Stimulated activated naive CD8-positive, alpha-beta T cell treated with anti-CD3 and anti-CD28 coated beads, Interleukin-15, Interleukin-2, amounts not matched to agents 100 U/mL and 50 U/mL, for 24 hours (primary cell): ENCODE measurements at places on chromosomes 16 and 17.

DNA sequence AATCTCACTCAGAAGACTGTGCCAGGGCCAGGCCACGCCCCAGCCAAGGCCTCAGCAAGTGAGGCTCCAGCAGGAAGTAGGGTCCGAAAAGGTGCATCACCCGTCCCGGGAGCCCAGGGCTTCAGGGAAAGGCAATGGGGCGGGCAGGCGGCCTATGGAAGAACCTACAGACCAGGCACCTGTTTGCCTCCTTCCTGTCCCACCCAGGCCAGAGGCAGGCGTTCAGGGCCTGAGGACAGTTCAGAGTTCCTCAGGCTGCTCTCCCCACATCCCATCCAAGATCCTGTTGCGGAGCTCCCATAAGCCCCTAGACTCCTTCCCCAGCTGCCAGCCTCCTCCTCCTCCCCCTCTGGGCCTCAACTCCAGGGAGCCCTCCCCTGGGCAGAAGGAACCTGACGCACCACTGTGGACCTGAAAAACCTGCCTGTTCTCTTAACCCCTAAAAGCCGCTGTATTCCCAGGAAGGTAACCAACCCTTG, 2.3 kb downstream of the CLUH start:
- DNase-seq = no peak

DNA sequence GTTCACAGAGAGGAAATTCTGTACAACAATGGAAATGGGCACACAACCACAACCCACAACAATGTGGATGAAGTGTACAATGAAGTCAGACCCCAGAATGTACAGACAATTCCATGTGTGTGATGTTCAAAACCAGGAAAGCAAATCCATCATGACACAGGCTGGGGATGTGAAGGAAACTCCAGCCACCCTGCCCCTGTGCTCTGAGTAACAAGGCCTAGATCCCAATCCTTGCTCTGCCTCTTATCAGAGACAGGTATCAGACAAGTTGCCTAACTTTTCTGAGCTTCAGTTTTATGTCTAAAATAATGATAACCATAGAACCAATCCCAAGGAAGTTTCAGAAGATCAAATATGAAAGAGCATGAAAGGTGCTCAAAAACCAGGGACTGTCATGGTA, 1.8 kb upstream of the C16orf95 start:
- DNase-seq = no peak

- no peak for DNase-seq
Observed at GRCh38 chr17:38711792-38712571, 6.9 kb downstream of the MLLT6 start.

DNA sequence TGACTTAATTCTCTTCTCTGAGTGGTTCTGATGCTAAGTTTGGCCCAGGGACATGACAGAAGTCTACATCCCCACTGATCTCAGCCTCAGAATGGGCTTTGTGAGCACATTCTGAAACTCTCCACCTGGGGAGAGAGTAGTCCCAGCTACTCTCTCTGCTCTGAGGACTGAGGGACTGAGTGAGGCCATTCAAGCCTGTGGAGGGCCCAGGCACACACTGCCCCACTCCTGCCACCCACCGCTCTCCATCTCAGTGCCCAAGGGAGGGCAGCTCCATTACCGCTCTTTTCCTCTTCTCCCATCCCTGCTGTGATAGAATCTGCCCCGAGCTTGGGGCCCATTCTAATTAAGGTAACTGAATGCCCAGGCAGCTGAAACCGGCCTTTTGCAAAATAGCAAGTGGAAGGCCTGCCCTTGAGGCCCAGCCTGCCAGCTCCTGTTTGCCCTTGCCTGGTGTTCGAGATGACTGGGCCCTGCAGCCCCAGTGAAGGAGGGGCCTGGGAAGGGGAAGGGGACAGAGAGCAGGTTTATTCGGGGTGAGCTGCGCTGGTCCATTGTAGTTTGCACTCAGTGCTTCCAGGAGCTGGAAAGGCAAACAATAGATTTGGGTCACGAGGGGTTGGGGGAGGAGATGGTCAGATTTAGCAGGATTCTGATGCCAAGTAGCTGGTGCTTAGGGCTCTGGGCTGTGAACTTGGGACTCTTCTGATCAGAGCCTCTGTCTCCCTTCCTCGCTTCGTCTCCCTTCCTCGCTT, 76.2 kb downstream of the RAB11FIP4 start:
- no peak for DNase-seq

GRCh38 chr16:31351942-31352325, 3.0 kb upstream of the ITGAX start:
- DNase-seq = peak; percentile 46

GRCh38 chr16:6618874-6619273, 713.8 kb upstream of the RBFOX1 start:
- no peak for DNase-seq

DNA sequence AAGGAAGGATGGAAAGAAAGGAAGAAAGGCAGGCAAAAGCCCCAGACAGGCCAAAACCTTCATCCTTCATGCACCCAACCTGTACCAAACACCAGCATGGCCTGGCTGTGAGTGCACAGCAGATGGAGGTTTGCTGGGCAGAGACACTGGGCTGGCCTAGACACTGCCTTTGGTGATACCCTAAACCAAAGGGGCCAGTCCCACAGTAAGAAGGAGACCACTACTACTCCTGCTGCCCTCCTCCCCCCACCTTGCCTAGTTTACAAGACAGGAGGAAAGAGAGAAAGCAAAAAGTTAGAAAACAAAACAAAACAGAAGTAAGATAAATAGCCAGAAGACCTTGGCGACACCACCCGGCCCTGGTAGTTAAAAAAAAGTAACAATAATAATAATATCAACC, 19.1 kb downstream of the QPRT start:
- DNase-seq = no peak

GRCh38 chr16:86961171-86961601, 356.0 kb downstream of the C16orf95 start:
- no peak for DNase-seq

- DNase-seq = no peak
Observed at GRCh38 chr16:81784072-81784795, 5.1 kb downstream of the PLCG2 start.

DNA sequence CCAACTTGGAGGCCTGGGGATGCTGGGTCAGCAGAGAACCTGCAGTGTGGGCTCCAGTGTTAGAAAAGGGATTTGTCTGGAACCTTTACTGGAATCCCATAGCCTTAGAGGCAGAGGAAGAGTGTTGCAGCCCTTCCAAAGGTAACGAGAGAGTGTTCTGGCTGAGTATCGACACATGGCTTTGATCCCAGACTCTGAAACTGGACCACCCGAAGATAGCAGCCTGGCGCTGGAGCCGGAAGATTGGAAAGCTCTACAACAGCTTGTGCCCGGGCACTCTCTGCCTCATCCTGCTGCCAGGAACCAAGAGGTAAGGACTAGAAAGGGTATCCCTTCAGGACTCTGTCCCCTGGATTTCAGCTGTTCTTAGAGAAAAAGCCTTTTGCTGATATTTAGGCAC, 39.7 kb downstream of the REXO5 start:
- DNase-seq = no peak

- no peak for DNase-seq
Observed at GRCh38 chr17:66951605-66951953, 12.9 kb upstream of the CACNG4 start.

DNA sequence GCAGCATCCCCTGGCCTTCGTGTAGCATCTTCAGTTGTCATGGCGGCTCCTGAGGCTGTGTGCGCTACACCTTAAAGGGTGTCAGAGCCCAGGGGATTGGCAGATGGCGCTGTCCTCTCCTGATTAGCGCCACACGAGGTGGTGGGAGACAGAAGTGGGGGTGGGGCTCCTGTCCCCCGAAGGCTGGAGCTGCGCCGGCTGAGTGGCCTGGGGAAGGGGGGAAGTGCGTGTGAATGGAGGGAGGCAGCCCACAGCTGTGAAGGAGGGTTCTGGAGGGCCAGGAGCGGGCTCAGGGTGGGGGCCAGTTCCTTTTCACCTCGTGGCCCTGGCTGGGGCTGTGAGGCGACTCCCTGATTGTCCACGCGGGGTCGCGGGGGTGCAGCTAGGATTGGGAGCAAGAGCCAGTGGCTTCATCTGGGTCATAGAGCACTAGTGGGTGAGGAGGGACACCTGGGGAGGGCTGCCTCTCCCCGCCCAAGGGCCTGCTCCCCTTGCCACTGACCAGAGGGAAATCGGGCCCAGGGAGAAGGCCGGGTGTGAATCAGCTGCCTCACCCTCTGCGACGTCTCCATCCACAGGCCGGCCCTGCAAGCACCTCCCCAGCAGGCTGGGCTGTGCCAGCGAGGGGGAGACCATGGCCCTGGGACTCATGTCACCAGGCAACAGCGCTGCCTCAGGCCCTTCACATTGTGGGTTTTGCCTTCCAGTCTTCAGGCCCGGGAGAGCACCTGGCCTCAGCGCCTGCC, 14.1 kb downstream of the BAHCC1 start:
- DNase-seq = no peak

DNA sequence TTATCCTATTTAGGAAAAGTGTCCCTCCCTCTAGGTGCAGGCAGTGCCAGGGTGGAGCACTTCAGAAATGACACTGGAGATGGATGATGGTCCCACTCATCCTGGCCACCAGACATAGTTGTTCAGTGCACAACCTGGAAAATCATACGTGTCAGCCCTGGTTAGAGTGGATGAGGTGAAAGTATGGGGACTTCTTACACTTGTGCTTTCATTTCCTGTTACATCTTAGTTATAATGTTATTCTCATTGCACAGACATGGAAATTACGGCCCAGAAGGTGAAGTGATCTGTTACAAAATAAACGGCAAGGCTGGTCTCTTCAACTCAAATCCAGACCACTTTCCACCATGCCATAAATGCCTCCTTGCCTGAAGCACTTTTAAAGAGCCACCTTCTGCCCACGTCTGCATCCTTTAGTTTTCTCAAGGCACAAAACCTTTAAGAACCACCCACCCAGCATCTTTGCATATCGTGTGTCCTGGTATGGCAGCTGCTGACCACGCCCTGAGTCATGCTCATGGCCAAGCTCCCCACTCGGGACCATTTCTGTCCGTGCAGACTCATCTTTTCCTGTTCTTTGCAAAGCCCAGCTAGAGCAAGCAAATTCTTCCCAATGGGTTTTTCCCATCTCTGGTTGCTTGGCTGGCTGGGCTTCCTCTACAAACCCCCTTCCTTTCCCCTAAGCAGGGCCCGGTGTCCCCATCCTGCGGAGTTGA, 22.4 kb downstream of the TBC1D3B start:
- DNase-seq = no peak

- DNase-seq = no peak
Observed at GRCh38 chr16:53546988-53547391, 44.0 kb upstream of the AKTIP start.

- DNase-seq = no peak
Observed at GRCh38 chr17:18094409-18094807, 6.7 kb downstream of the DRG2 start.

GRCh38 chr16:77574867-77575624, 140.2 kb upstream of the ADAMTS18 start:
- no peak for DNase-seq

DNA sequence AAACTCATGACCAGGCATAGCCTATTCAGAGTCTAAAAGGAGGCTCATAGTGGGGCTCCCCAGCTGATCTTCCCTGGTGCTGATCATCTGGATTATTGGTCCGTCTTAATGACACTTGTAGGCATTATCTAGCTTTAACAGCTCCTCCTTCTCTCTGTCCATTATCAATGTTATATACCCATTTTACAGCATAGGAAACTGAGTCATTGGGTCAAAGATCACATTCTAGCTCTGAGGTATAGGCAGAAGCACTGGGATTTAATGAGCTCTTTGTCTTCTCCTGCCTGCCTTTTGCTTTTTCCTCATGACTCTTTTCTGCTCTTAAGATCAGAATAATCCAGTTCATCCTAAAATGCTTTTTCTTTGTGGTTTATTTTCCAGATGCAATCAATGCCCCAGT, 756 bp downstream of the CCL2 start:
- DNase-seq = no peak

DNA sequence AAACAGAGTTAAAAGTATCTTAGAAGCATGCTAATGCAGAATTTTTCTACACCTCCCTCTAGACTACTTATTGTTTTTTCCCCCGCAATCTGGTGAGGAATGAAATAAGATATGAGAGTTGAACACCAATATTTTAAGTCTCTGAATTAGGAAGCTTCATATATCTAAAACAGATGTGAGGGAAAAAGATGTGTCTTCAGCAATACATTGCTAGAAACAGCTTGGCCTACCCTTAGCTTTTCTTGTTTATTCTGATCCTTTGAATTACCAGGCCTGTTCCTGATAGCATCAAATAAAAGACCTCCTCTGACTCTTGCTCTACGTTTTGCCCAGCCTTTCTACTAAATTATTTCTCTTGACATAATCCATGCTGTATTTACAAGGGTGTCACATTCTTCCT, 221.8 kb downstream of the CDH11 start:
- no peak for DNase-seq

DNA sequence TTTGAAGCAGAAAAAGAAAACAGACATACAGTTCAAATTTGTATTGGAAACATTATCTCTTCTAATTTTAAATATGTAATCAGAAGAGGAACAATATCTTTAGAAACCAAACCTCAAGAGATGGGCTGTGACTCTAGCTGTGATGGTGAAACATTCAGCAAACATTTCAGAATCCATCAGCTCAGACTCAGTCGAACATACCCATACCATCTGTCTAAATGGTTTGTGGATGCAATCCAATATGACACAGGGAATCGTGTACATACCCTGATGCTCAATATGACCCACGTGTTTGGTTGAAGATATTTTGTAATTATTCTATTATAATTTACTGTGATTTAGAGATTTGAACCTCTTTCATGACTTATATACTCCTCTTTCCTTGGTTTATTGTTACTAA, 665.2 kb upstream of the CDH8 start:
- no peak for DNase-seq
